ENCODE measurements at places on chromosomes 3 and 15.

DNA sequence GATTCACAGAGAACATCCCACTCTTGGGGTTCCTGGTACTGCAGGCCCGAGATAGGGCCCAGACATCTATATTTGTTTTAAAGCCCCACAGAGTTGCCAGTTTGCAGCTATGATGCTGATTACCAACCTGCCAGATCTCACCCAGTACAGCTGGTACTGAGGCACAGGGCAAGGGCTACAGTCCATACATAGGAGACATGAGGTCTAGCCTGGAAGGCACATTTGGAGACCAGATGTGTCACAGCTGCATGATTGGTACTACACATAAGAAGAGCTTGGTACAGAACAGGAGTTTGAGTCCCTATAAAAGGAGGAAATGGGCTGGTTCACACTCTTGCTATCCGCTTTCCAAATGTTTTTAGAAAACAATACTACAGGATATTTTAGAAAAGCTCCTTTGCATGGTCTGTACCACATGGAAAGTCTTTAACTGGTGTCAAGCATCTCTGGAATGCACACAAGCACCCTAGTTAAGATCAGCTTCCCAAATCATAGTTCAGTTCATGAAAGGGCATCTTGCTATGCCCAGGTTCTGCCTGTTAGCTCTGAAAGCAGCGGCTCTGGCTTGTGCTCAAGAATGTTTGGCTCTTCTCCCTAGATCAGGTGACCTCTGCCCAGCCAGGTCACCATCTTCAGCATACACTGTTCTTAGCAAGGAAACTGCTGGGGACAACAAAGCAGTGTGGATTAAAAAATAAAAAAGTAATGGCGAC lies 20.6 kb downstream of the MTMR14 start:
- DNase-seq, result no peak

GRCh38 chr3:31166249-31166885 lies 271.9 kb upstream of the GADL1 start:
- no peak for DNase-seq

GRCh38 chr15:68341760-68342725 lies 64.5 kb downstream of the FEM1B start:
- DNase-seq, result no peak

GRCh38 chr3:155350571-155350970 lies 57.1 kb upstream of the STRIT1 start:
- DNase-seq, result no peak

DNA sequence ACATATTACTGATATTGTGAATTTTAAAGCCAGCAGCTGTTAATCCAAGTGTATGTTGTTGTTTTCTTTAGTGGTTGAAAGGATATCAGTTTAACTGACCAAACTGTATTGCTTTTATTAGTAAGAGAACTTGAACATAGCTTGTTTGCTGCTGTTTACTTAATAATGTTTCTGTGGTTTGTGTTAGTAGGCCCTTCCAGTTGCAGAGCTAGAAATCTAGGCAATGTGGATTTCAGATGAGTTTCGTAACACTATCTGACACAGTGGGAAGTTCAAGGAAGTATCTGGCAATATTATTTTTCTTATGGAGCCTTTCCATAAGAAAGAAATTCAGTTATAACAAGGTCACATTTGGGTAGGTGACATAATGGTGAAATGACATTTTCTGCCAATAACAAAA lies 18.5 kb downstream of the ZNF609 start:
- DNase-seq, result no peak

DNA sequence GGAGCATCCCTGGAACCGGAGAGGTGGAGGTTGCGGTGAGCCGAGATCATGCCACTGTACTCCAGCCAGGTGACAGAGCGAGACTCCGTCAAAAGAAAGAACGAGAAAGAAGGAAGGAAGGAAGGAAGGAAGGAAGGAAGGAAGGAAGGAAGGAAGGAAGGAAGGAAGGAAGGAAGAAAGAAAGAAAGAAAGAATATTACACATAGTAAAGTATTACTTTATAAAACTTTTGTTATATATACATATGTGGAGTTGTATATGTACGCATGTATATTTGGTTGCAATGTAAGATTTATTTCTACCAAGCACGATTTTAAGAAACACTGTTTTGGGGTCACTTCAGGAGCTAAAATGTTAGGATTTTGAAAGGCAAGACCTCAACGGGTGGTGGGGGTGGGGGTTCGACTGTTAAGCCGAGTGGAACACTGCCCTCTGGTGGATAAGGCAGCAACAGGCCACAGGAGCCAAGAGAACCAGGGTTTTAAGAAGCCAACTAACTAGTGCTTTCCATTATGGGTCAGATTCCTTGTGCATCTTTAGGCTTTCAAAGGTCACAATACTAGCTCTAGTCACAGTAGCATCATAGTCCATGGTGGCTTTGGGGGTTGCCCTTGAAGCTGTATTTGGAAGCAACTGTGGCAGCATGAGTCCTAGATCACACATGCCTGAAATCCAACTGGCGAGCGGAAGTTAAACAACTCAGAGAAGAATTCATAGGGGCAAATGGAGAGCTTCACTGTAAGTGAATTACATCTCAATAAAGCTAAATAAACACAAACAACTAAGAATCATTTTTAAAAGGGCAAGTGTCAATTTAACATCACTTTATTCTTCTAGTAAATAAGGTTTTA lies 22.5 kb downstream of the GLB1 start:
- DNase-seq, result peak; percentile 71

- DNase-seq, result no peak
Measured at GRCh38 chr3:16103472-16103871, 71.0 kb upstream of the GALNT15 start.

DNA sequence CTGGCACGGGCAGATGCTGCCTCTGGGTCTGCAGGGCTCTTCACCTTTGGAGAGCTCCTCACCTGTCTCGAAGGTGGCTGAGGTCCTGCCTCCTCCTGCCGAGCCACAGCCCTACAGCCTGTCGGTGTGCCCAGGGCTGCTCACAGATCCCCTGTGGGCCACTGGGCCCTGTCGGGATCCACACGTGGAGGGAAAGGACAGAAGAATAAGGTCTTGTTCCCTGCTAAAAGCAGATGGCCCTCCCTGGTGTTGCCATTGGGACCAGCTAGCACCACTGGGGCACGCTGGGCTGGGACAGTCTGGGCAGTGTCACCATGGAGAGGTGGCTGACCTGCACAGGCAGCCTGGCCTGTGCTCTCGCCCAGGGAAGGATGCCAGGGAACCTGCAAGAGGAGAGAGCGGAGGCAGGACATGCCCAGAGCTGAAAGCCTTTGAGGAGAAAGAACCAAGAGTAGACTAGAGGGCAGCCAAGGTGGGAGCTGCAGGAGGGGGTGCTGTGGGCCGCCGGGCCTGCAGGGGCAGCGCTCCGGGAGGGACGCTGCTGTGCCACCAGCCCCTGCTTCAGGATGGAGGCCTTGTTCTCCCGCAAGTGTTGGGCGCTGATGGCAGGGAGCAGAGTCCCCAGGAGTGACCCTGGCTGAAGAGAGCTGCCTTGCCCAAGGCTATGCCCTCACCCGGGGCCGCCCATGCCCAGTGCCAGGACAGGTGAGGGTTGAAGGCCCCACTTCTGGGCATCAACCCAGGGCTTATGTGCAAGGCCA lies 210.2 kb downstream of the XXYLT1 start:
- DNase-seq, result no peak

GRCh38 chr15:80635953-80636352 lies 59.2 kb upstream of the ABHD17C start:
- DNase-seq, result no peak

- no peak for DNase-seq
Measured at GRCh38 chr3:70281663-70282062, 30.8 kb downstream of the MDFIC2 start.

- no peak for DNase-seq
Measured at GRCh38 chr3:169299889-169300288, 363.6 kb downstream of the MECOM start.

DNA sequence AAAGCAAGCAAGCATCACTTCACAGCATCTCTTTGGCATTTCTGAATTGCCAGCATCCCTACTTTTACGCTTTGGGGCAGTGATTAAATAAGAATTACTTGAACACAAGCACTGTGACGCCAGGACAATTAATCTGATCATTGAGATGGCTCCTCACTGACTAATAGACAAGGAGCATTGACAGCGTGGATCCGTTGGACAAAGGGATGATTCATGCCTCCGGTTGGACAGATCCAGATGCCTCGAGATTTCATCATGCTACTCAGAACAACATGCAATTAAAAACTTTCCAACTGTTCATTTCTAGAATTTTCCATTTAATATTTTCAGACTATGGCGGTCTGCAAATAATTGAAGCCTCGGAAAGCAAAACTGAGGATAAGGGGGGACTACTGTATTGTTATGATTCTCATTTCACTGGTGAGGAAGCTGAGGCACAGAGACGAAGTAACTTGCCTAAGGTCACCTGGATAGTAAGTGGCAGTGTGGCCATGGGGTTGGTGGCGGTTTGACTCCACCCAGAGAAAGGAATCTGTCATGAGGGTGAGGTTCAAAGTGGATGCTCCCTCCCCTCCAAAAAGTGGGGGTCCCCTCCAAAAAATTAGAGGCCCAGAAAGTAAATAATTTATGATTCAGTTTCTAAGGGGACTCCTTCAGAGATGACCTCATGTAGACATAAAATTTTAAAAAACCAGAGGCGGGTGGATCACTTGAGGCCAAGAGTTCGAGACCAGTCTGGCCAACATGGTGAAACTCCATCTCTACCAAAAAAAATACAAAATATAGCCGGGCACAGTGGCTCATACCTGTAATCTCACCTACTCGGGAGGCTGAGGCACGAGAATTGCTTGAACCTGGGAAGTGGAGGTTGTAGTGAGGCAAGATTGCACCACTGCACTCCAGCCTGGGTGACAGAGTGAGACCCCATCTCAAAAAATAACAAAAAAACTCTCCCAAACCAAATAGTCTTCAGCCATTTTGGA lies 12.3 kb upstream of the PGPEP1L start:
- no peak for DNase-seq

DNA sequence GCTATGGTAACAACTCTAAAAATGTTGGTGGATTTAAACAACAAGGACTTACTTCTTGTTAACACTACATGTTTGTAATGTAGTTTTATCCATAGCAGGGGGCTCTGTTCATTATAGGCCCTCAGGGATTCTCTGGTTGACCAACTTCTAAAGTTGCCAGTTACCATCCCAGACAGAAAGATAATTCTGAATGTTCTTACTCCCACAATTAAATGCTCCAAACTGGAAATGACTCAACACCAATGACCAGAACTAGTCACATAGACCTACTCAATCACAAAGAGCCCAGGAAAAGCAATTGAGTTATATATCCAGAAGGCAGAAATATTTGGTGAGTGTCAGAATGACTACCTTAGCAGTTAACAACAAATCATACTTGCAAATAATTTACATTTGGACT lies 199.3 kb upstream of the UMPS start:
- no peak for DNase-seq

- no peak for DNase-seq
Measured at GRCh38 chr3:34686541-34686940, 888.1 kb downstream of the PDCD6IP start.

DNA sequence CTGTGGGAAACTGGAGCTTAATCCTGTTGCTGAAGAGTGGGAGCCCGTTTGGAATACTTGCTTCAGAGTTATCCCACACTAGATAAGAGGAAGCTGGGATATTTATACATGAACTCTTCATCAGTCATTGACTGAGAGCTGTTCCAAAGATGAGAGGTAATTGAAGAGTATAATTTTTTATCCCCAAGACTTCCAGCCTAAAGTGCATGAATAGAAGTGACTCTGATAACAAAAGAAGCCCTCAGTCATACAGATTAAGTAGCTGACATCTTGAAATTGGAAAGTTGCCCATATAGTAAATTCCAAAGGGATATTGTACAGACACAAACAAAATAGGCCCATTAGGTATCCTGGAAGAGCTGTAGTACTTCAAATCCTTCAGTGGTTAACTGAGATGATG lies 268.0 kb downstream of the EPHA3 start:
- DNase-seq, result no peak

DNA sequence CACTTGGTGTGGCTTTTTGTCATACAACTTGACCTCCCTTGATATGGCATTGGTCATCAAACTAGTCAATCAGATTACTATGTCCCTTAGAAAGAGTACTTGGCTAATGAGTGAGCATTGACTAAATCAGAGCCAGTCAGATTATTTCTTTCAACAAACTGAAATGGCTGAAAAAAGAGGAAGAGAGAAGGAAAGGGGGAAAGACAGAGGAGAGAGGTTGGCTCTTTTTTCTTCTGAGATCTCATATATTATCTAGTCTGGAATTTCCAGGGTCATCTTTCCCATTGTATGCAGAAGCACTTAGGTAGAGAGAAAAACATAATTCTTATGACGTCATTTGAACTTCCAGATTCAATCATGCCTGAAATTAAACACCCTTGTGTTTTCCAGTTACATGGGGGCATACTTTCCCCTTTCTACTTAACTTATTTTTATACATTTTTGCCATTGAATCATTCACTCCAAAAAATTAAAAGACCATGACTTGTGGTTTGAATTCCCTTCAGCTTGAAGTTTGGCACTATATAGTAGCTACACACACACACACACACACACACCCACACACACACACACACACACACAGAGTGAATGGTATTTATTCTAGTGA lies 387.8 kb downstream of the LSAMP start:
- DNase-seq, result no peak

DNA sequence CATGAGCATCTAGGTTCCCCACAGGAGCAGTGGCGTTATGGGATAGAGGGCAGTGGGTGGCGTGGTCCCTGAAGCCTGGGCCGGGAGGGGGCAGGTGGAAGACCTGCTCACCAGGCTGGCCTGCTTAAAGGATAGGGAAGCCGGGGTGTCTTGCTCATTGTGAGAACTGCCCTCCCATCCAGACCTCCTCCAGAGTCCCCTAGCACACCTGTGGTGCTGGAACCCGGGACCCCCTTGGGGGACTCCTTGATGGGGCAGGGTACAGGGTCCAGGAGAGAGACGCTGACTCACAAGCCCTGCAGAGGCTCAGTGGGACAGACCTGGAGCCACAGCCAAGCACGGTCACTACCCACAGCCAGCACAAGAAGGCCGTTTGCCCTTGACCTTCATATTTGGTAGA lies 2.8 kb upstream of the RHCG start:
- DNase-seq, result no peak

All from SW 1271 (cell line).